ENCODE measurements at places on chromosomes 5 and 9.

- no peak for DNase-seq
These were observed 282.7 kb downstream of the GAS1 start for GRCh38 chr9:86664603-86665002.

DNA sequence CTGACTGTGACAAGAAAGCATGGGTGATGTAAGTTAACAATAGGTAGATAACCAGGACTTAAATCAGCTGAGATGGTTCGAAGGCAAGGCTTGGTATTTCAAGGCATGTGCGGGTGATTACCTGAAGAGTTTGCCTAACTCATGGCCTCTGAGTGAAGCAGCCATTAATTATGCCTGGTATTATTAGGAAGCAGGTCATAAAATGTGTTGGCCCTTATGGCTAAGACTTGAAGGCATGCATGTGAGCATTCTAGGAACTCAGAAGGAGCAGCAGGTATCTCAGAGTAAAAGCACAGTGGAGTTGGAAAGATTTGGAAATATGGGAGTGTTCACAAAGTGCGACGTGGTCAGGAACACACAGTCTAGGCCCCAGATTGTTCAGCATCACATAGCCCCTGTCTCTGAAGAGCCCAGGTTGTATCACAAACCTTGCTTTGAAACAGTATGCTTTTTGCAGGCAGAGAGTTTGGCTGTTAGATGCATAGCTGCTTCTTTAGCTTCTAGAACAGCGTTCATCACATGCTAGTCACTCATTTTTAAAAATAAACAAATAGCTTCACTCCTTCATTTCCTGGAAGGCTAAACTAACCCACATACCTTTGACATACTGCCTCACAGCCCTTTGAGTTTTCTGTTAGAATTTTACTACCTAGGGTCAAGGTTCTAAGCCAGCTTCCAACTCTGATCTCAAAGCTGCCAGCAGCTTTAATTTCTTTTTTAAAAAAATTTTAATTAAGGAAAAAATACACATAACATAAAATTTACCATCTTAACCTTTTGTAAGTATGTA, 2.1 kb downstream of the HEXB start:
- DNase-seq = no peak

DNA sequence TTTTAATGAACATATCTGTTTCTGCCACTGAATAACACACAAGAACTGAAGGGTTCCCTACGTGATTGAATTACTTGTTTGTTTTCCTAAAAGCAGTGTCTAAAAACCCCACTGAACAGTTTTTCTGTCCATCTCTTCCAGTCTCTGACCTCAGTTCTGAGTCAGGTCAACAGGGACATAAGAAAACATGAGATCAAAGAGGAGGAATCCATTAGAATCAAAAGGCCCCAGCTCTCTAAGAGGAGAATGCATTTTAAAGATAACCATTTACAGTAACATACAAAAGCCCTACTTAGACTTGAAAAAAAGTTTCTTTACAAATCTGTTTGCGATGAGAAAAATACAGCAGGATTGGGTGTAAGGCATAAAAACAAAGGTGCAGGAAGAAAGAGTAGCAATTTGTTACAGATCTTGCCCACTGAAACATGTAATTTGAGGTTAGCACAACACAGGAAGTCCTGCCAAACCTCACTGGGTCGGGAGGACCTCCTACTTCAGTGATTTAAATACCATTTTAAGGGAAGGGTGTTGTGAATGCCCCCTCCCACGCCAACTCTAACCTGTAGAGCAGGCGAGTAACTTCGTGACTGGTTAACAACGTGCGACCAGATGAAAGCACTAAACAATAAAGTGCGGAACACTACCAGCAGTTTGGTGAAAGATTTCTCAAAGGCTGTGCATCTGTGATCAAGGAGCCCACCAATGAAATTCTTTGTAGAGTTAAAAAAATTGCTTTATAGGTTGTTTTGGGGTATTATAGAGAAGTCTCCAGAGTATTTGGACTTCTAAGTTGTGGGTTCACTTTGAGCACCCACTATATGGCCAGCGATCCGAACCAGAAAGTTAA, 1.3 kb downstream of the QSOX2 start:
- DNase-seq = no peak

GRCh38 chr5:154243736-154244135, 53.2 kb downstream of the GALNT10 start:
- no peak for DNase-seq

DNA sequence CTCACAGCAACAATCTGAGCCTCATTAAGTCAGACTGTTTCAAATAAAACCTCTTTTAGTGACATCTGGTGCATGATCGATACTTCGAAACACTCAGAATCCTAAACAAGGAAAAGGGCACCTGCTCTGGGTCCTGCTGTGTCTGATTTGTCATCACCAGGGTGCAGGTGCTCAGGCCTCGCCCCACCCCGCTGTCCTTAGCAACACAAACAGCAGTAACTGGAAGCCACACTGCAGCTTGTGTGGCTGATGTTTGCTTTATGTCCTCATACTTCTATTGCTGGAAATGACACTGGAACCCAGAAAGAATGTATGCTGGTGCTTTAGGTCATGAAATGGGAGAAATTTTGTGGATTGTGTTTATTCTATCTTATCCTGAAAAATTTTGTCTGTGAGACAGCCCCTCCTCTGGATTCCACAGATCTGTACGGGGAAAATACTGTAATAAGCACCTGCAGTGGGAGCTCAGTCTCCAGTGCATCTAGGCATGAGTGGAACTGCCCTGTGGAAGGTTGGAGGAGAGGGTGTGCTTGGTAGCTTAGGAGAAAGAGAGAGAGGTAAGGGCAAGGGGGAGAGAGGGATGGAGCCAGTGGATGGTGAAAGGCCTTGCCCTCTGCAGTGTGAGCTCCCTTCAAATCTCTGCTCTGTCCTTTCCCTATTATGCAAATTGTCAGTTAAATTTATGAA, 284.2 kb downstream of the SMARCA2 start:
- DNase-seq = no peak

DNA sequence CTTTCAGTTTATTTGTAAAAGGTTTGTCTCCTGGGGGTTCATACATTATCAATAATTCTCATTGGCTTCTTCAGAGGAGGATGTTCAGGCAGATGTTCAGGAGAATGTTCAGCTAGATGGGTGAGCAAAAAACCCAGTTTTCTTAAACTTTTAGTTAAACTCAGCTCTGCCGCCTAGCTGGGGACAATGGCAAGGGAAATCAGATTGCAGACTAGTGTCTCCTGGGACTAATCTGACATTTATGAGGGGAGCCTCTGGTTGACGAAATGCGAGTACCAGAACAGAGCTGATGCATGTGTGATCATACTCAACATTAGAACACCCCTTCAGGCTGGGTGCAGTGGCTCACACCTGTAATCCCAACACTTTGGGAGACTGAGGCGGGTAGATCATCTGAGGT, 314.4 kb downstream of the ARL15 start:
- no peak for DNase-seq

DNA sequence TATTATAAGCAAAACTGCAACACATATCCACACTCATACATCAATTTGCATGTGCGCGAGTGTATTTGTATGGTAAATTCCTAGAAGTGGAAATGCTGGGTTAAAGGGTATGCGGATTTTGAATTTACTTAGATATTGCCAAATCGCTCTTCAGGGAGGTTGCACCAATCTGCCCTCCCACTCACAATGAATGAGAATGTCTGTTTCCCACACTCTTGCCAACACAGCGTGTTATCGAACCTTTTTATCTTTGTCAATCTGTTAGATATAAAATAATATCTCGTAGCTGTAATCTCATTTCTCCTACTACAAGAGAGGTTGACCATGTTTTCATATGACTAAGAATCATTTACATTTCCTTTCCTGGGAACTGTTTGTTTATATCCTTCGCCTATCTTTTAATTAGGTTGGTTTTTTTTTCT, 35.7 kb downstream of the LHX2 start:
- no peak for DNase-seq

- DNase-seq = no peak
These were observed 105.3 kb downstream of the GCNT1 start for GRCh38 chr9:76564297-76564696.

GRCh38 chr9:110543631-110544051, 35.9 kb downstream of the SVEP1 start:
- DNase-seq = no peak

DNA sequence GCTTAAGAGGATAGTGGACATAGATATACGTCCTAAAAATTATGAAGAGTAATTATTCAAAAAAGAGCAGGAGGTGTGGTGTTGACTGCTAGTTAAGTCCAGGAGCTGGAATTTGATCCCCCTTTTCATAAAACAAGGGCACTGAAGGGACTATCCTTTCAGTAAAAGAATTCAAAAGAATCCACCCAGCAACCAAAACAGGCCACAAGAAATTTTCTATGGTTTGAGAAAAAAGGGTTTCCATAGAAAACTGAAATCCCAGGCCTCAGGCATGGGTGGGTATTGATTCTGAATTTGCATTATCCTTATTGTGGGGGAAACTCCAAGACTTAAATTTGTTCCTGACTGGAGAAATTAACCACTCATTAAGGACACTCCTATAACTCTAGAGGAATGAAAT, 269.0 kb upstream of the MPDZ start:
- DNase-seq = no peak

- no peak for DNase-seq
These were observed 62.7 kb upstream of the CACNA1B start for GRCh38 chr9:137814841-137815240.

DNA sequence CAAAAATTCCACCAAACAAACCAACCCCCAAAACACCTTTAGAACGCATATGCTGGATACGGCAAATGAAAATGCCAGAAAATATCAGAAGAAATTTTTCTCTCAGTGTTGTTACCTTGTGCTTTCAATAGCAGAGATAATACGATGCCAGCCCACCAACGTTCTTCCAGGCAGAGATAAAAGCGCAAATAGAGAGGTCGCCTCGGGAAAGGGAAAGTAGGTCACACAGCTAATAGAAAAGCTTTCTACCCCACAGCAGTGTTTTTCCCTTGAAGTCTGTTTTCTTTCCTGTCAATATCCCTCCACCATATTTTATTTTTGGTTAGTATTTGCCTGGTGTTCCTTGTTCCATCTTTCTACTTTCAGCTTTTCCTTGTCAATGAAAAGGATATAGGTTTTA, 101.3 kb downstream of the CFAP90 start:
- DNase-seq = no peak

DNA sequence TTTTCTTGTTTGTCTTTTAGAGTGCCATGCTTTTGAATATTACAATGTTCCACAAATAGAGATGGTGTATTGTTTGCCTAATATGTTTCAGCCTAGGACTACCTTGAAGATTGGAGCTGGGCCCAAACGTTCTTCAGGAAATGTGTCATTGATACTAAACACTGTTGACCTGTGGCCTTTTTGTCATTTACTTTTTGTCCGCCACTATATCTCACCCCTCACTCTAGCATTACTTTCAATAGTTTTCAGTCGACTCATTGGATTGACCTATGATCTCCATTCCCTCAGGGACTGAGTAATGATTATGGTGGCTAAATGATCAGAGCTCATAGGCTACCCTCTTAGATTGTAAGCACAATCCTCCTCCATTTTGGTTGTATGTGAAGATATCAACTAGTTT, 115.8 kb downstream of the NUDT12 start:
- no peak for DNase-seq

DNA sequence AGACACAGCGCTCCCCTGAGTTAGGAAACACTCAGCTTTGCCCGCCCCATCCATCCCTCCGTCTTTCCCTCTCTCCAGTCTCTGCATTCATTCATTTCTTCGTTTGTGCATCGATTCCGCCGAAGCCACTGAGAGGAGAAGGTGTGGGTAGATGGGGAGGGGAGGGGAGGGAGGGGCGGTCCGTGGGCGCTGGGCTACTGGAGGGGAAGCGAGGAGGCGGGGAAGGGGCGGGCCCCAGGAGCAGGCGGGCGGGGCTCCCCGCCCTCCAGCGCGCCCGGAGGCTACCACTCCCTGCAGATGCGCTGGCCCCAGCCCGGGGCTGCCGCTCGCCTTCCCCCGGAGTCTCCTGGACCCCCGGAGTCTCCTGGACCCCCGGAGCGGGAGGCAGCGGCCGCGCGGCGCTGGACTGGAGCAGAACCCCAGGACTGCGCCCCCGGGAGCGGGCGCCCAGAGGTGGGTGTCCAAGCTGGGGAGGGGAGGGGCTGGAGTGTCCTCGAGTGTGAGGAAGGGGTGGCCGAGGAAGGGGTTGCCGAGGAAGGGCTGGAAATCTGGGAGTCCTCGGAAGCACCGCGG, 159.5 kb downstream of the C9orf152 start:
- peak; percentile 47 for DNase-seq

- no peak for DNase-seq
These were observed 143.4 kb downstream of the MTRR start for GRCh38 chr5:8012131-8012977.

GRCh38 chr9:133715866-133716563, 22.1 kb downstream of the SARDH start:
- no peak for DNase-seq

GRCh38 chr5:61670941-61671340, 338.9 kb downstream of the ZSWIM6 start:
- no peak for DNase-seq

GRCh38 chr5:174529925-174530681, 194.3 kb upstream of the MSX2 start:
- DNase-seq = no peak
